ENCODE measurements at places on chromosomes 6 and 20.

- DNase-seq: no peak
These were observed 524 bp downstream of the C20orf203 start for GRCh38 chr20:32672982-32673851.

DNA sequence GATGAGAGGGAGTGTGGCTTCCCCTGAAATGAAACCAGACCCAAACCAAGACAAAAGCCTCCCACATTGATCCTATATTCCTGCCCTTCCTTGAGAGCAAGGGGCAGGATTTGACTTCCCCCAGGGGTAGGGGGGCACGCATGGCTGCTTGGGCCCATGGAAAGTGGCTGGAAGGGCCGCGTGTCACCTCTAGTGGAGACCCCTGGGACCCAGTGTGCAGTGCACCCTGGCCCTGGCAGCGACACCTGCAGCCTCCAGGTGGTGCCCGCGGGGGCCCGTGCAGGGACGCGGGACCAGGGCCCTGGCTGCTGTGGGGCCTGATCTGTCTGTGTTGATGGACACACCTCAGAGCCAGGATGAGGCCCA, 18.0 kb upstream of the SLCO4A1 start:
- DNase-seq: no peak

GRCh38 chr6:147117011-147117410, 87.2 kb upstream of the STXBP5 start:
- DNase-seq: no peak

- DNase-seq: no peak
These were observed 6.1 kb downstream of the MMP24 start for GRCh38 chr20:35232575-35232974.

DNA sequence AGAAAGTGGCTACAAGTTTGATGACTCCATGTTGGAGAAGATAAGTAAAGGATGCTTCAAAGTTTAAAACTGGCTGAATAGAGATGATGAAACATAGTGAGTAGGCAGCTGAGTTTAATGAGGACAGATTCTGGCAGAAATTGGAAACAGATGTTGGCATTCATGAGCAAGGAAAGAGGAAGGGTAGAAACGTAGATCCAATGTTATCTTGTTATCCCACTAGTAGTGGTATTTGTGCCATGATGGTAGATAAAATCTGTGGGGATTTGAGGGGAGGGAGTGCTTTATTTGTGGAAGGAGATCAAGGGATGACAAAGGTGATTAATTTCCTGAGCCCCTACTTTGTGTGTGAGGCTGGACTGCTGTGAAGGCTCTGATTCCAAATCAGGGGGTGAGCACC, 69.5 kb downstream of the MRAP2 start:
- no peak for DNase-seq

DNA sequence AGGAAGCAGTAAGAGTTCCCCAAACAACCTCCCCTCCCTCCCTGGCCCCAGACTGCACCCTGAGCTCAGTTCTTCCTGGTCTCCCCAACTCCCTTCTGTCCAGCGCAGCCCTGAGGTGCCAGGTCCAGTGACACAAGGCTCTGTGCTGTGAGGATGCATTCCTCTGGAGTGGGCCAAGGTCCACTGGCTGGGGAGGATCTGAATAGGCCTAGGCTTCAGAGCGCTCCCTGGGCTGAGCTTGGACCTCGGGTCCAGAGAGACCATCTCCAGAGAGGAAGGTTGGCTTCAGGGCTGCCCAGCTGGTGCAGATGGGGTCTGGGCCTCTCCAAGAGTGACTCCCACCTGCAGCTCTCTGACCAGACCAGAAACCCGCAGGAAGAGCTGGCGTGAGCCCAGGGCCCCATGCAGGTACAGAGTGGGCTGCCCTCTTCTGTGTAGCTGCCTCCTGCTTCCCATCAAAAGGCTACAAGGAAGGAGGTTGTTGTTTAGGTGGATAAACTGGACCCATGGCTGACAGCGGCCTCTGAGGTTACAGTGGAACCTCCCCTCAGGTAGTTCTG, 52.3 kb upstream of the MLN start:
- no peak for DNase-seq

- DNase-seq: no peak
These were observed 43.3 kb upstream of the CTAGE9 start for GRCh38 chr6:131754088-131754487.

DNA sequence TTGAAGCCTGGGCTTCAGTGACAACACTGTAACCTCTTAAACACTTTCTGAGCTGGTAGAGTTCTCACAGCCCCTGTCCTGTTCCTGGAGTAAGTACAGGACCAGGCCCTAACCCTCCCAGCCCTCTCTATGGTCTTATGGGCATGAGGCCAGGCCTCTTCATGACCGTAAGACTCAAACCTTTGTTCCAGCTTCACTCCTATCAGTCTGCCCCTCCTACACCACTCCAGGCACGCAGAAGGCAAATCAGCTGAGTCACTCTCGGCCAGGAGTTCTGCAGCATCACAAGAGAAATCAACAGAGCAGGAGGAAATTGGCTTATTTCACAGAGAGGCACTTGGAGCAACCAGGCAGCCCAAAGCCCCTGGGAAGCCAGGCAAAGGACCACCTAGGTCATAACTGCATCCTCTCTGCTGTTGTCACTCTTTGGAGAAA, 25.3 kb upstream of the CHD6 start:
- no peak for DNase-seq

- DNase-seq: no peak
These were observed 24.0 kb downstream of the GHRH start for GRCh38 chr20:37237656-37238055.

DNA sequence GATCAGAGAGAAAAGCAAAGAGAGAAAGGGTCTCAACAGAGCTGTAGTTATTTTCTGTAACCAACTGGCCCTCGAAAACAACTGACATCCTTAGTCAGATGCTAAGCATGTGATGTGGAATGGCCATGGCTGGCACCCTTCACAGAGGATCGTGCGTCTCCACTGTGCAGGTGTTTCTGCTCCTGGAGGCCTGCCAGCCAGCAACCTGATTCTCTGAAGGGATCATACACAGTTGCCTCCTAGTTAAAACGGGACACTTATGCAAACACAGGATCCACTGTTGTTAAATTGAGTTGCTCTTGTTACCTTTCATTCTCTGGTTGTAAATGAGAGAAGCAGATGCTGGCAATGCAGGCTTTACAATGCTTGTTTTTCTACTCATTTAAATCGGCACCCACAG, 148.5 kb downstream of the HDGFL1 start:
- peak; percentile 28 for DNase-seq

- no peak for DNase-seq
These were observed 3.9 kb upstream of the MRGBP start for GRCh38 chr20:62792182-62792939.

DNA sequence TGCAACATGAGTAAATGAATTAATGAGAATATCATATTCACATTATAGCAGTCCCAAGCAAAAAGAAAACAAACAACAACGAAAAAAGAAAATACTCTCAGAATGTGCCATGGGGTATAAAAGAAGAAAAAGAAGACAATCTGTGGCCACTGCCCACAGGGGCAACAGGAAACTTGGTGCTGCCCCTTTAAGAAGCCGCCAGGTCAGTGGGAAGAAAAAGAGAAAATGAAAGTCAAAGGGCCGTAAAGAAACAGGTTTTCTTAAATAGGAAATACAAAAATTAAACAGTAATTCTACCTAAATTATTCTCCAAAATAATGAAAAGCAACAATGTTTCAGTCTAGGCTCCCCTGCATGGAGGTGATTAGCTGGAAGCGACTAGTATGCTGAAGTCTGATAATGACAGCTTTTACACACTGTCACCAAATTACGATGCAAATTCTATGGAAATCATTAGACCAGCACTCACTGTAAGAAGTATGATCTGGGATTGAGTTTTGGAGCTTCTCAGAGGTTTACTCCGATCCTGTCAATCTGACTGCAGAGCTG, 23.6 kb downstream of the GMDS start:
- DNase-seq: no peak

GRCh38 chr6:134517868-134518267, 200.0 kb upstream of the SGK1 start:
- no peak for DNase-seq

DNA sequence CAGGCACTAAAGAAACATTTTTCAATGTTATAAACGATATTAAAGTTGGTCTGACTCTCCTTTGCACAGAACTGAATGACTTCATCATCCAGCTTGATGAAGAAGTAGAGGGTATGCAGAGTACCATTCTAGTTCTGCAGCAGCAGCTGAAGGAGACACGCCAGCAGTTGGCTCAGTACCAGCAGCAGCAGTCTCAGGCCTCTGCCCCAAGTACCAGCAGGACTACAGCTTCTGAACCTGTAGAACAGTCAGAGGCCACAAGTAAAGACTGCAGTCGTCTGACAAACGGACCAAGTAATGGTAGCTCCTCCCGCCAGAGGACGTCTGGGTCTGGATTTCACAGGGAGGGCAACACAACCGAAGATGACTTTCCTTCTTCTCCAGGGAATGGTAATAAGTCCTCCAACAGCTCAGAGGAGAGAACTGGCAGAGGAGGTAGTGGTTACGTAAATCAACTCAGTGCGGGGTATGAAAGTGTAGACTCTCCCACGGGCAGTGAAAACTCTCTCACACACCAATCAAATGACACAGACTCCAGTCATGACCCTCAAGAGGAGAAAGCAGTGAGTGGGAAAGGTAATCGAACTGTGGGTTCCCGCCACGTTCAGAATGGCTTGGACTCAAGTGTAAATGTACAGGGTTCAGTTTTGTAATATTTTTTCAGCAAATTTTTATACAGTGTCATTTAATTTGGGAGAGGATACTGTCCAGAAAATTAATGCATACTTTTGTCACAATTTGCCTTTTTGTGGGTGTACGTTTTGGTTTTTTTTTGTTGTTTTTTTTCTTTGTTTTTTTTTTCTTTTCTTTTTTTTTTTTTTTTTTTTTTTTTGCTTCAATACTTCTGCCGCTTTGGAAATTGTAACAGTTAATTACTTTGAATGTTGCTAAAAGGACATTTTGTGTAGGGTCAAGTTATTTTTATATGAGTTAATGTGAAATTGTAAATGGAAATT, 6.6 kb upstream of the ACAT2 start:
- no peak for DNase-seq

GRCh38 chr20:61805365-61805764, 260.3 kb downstream of the TAF4 start:
- DNase-seq: peak; percentile 5

- DNase-seq: no peak
These were observed 2.4 kb upstream of the TAF8 start for GRCh38 chr6:42047790-42048405.

GRCh38 chr20:22088882-22089281, 383.4 kb downstream of the PAX1 start:
- DNase-seq: no peak

DNA sequence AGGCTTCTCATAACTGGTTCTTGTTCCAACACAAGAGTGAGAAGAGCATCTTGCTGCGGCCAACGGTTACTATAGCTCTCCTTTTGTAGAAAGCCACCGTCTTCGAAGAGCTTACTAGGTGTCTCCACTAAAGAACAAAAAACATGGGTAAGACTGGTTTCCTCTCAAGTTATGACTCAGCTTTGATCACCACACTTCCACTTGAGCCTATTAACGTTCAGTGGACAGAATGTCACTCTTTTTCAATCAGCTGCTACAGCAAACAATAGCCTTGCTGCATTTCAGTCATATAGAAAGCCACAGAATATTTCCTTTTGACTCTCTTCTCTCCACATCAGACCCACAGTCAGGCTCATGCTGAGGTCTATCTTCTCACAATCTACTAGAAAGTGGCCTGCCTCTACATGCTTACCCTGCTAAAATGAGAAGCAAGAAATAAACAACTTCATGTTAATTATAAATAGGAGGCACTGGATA, 243.5 kb upstream of the PREP start:
- no peak for DNase-seq

- no peak for DNase-seq
These were observed 3.1 kb upstream of the HINT3 start for GRCh38 chr6:125953502-125953875.

GRCh38 chr6:45630314-45630713, 252.6 kb upstream of the SUPT3H start:
- DNase-seq: no peak

- no peak for DNase-seq
These were observed 369.1 kb downstream of the MAFB start for GRCh38 chr20:40319741-40320516.

DNA sequence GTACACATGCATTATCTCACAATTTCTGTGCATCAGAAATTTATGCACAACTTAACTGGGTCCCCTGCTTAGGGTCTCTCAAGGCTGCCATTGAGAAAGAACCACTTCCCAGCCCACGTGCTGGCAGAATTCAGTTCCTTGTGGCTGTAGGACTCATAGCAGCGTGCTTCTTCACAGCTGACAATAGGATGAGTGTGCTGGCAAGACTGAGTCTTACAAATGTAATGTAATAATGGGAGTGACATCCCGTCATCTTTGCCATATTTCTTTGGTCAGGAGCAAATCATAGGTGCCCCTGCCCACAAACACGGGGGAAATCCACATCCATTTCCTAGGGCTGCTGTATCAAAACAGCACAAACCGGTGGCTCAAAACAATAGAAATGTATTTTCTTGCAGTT, 77.4 kb downstream of the FIG4 start:
- DNase-seq: no peak

DNA sequence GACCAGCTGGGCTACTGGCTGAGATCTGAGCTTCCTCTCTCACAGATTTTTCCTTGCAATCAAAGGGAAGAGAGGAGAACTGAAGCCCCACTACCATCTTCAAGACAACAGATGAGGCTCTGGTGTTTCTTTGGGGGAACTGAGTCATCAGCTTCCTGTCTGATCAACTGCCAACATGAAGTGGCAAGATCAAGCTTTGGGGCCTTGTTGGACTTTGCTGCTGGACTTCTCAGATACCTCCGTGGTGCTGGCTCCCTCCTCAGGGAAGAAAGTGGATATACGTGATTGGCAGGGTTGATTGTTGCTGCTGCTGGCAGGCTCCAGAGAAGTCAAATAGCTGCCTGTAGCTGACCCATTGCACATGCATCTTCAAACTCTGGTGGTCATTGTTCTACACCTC, 3.6 kb upstream of the TOX2 start:
- DNase-seq: no peak

DNA sequence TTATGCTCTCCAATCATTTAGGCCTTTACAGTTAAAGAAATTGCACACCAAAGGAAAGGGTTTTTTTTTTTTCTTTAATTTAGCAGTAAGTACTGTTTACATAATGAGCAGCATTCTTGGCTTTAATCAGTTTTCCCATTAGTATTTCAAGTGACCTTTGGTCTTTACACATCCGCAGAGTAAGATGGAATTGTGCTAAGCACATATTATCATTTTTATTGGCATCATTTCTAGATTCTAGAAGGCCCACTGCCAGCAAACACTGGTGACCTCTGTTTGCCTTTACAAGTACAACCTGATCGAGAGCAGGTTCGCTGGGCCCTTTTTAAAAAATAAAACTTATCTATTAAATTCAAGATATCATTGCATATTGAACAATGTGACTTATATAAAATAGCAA, 104.3 kb downstream of the ADGRG6 start:
- no peak for DNase-seq

DNA sequence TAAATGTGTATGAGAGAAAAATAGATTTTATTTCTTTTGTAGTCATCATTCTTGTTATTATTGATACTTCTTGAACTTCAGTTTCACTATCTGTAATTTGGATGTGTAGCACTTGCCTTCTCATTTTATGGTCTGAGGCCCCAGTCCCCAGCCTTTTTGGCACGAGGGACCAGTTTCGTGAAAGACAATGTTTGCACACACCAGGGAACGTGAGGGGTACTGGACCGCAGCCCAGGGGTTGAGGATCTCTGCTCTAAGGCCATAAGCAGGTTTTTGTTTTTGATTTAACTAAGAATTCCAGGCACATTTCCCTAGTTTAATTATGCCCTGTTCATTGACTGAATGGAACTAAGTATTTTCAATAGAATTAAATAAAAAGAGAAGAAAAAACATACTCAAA, 261.5 kb downstream of the BMP2 start:
- DNase-seq: no peak

Measured in left ventricle myocardium superior (tissue), 1 donor.